ENCODE measurements at places on chromosomes 3 and 15.
A peak's percentile ranks its signal among the peaks of the same experiment; 100 is the strongest.

- DNase-seq = no peak
Observed at GRCh38 chr15:29688506-29689286, 133.6 kb downstream of the TJP1 start.

DNA sequence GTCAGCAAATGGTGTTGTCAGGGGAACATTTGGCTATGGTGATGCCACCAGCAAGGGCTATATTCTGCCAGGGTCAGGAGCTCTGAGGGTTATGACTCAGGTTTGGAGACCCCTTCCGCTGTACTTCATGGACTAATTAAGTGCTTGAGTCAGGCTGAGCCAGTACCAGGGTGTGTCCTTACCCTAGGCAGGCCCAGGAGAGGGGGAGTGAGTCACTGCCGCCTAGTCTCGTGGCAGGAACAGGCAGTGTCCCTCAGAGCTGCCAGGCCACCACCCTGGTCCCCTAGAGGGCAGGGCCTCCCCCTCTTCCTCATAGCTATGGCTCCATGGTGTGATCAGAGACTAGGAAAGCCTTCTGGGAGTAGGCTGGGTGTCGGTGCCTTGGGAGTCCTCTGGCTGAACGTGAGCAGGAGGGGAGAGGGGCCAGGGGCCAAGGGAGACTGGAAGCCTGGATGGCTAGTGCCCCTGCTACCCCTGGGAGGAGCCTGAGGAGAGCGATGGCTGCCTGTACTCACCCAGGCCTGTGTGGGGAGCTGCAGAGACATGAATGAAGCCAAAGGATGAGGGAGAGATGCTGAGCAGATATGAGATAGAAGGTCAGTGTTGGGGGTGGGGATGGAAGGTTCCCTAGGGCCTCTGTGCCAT, 10.6 kb downstream of the MAPKAPK3 start:
- peak; percentile 88 for DNase-seq

GRCh38 chr15:80404057-80404760, at the start of gene ARNT2:
TSS of gene ARNT2 (plus strand) at chr15:80404382. CDS start at chr15:80404516, 134 bp downstream.
- no peak for DNase-seq

- DNase-seq = no peak
Observed at GRCh38 chr15:31788104-31788503, 242.2 kb upstream of the CHRNA7 start.

DNA sequence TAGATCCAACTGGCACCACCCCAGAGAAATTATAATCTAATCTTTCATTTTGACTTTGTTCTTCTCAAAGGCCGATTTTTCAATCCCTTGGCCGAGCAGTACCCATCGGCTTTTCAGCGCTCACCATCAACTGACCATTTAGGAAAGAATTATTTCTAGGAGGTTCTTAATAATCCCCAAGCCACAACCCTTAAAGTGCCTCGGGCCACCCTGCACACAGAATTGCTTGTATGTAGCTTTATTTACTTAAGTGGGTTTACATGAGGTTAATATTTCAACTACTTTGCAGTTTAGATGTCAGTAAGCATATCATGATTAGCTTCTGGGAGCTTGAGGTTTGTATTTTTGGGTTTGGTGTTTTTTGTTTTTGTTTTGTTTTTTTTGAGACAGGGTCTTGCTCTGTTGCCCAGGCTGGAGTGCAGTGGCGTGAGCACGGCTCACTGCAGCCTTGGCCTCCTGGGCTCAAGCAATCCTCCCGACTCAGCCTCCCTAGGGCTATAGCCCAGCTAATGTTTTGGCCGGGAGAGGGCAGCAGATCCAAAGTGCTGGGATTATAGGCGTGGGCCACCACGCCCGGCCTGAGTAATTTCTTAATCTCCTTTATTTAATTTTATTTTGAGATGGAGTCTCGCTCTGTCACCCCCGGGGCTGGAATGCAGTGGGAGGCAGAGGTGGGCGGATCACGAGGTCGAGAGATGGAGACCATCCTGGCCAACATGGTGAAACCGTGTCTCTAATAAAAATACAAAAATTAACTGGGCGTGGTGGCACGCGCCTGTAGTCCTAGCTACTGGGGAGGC, 801 bp upstream of the CDAN1 start:
- DNase-seq = no peak

DNA sequence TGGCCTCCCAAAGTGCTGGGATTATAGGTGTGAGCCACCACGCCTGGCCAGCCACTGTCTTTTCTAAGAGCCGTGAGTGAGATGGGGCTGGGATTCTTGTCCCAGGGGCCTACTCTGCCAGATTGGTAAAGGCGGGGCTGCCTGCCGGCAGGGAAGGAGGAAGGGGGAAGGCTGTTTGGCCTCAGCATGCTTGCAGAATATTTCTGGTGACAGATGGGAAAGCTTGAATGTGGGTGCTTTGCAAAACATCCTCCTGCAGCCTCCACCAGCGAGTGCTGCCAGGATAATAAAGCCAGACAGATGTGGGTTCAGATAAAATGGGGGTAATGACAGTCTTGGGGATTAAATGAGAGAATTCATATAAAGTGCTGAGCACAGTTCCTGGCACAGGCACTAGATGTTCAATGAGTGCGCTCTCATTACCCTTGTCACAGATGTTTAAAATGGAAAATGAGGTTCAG, 19.8 kb upstream of the ACOX2 start:
- DNase-seq = no peak

Measured in inflammatory macrophage (primary cell).